ENCODE measurements at places on chromosomes 12 and 14. TPM values are rescaled to one million over a fixed set of nuclear protein-coding genes. Genes with fewer than 3 reads are reported as not detected.

DNA sequence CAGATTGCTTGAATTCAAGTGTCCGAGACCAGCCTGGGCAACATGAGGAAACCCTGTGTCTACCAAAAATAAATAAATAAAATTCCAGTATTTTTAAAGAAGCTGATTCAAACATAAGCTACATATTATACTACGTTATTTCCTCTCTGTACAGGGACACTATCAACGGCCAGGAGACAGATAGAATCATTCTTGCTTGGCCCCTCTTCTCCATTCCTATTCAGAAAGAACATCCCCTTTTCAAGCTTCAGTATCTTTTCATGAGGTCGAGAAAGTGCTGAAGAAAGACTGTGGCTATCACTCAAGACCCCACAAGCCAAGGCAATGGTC lies 314 bp upstream of the DHRS7 start:
- no peak for DNase-seq

The KRT80 gene
- total RNA-seq: 1.5 TPM

The GPR162 gene
- total RNA-seq: 2.0 TPM

DNA sequence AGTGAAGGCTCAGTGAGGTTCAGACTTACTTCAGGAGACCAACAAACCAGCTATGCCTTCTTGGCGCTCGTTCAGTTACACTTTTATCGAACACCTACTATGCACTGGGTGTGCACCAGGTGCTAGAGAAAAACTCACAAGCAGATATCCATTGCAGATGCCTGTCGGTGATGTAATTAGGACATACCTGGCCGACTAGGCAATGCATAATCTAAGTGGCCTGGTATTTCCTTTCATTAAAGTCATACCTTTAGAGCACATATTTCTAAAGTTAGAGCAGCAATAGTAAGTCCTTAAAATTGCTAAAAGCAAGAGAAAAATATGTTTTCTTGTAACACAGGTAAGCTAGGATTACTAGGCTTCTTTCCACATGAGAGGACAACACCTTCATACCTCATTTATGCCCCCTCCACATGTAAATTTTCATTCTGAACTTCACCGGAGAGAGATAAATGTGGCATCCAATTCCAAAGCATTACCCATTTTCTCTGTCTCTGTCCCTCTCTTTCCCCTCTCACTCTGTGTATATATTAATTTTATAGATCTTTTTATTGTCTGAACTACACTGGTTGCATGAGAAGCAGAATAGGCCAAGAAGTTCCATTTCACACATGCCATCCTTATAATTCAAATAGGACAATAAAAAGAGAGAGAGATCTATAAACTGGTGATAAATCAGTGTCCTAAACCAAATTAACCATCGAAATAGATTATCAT lies 242.2 kb downstream of the SPTSSA start:
- no peak for DNase-seq

DNA sequence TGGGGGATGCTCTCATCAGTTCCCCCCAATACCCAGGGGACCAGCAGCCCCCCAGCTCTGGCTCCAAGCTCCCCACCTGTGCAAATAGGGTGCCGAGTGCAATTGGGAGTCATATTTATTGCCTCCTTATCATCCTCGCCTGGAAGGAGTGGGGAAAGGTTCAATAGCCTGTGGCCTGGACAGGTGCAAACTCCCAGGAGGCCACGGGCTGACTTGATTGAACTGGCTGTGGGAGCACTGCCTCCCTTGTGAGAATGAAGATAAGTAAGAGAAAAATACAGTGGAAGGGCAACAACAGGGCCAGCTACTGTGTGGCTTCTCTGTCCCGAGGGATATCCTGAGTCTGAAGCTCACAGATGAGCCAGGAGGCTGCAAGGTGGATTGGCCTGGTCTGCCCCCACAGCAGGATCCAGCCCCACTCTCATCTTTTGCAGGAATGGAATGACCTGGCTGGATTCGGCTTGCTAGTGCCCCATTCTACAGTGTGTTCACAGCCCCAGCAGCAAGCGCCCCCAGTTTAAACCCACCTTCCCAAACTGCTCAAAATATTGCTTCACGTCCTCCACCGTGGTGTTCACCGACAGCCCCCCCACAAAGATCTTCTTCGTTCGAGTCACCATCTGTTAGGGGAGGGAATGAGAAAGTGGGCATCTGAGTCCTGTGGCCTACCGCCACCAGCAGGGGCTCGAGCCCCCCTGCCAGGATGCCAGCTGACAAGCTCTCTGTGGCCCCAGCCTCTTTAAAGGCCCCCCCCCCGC lies 6.3 kb downstream of the MSI1 start:
- DNase-seq: no peak

GRCh38 chr14:36020120-36021029 lies 156.1 kb downstream of the PTCSC3 start:
- DNase-seq: no peak

DNA sequence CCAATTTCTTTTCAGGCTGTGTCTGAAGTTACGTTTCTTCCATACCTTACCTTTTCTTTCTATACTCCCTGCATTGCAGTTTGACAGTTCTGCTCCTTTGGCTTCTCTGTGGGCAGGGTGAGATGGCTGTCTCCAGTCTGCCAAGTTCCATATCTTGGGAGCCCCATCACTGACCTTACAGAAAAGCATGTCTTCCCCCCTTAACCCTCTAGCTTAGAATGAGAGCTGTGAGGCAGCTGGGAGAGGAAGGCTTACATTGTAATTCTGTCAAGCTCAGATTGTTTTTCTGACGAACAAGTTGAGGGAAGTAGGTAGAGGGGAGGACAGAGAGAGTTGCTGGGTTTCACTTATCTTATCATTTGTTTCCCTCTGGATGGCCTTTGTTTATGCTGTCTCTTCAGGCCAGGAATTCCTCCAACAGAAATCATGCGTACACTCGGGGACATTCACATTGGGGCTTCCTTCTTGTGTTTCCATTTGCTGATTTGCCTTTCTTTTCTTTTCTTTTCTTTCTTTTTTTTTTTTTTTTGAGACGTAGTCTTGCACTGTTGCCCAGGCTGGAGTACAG lies 9.3 kb downstream of the DAAM1 start:
- DNase-seq: no peak

The DDX24 gene
- total RNA-seq: 104 TPM

Data from glomerular endothelial cell (primary cell).